ENCODE measurements at places on chromosomes 3 and 15.
A peak's percentile ranks its signal among the peaks of the same experiment; 100 is the strongest.

GRCh38 chr3:171101982-171102641 is 75.6 kb upstream of the SLC2A2 start:
- DNase-seq: no peak

- DNase-seq: no peak
These were observed 58.7 kb downstream of the CD200 start for GRCh38 chr3:112391648-112392047.

DNA sequence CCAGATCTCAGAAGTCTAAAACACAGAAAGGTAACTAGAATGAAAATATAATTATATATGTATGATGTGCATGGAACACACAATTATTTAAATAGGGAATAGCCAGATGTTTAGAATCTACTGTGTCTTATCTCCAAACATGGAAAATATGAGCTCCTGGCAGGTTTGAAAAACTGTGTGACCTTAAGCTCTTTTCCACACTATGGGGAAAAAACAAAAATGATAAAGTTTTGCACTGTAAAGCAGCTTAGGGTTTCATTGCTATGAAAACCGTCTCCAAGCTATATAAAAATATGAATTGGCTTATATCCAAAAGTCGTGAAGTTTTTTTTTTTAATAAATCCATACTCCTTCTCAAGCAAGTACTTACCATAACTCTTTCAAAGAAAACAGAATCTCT is 159.8 kb downstream of the ERC2 start:
- DNase-seq: no peak

GRCh38 chr3:20072422-20072821 is 32.2 kb downstream of the KAT2B start:
- no peak for DNase-seq

- DNase-seq: peak; percentile 78
These were observed 75.1 kb downstream of the CCK start for GRCh38 chr3:42190701-42191442.
